ENCODE measurements at places on chromosomes 1 and 21.

GRCh38 chr1:19477284-19478249 lies 7.8 kb downstream of the CAPZB start:
- no peak for DNase-seq

DNA sequence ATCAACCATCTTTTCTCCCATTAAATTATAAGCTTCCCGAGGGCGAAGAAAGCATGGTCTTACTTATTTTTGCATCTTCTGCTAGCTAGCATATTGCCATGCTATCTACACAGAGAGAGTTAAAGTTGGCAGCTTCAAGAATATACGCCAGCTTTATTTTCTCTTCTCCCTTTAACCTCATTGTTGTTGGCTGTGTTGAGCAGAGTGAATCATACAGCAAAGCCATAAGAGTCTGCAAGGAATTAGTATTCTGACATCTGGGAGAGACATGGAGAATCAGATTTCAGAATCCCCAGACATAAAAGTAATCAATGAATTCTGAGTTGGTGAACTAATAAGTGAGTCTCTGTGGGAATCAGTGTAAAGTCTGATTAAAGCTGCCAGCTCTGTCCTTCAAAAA lies 649.6 kb upstream of the PTBP2 start:
- no peak for DNase-seq

- DNase-seq, result no peak
These were observed 65.6 kb upstream of the PLXNA2 start for GRCh38 chr1:208309771-208310170.

DNA sequence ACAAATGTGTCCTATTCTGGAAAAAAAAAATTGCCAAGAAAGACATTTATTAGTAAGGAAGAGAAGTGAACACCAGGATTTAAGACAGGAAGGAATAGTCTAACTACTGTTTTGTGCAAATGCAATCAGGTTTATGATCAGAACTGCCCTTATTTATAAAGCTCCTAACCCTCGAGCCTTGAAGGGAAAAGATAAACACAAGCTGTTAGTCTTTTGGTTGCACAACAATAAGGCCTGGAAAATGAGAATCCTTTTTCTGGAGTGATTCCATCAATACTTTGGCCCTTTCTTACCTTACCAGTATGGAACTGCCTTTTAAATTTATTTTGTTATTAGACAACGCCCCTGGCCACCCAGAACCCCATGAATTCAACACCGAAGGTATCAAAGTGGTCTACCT lies 52.9 kb downstream of the SNRPE start:
- no peak for DNase-seq

- no peak for DNase-seq
These were observed 65.9 kb upstream of the CCDC190 start for GRCh38 chr1:162926906-162927305.

GRCh38 chr21:39159342-39160063 lies 23.7 kb downstream of the PSMG1 start:
- DNase-seq, result no peak

DNA sequence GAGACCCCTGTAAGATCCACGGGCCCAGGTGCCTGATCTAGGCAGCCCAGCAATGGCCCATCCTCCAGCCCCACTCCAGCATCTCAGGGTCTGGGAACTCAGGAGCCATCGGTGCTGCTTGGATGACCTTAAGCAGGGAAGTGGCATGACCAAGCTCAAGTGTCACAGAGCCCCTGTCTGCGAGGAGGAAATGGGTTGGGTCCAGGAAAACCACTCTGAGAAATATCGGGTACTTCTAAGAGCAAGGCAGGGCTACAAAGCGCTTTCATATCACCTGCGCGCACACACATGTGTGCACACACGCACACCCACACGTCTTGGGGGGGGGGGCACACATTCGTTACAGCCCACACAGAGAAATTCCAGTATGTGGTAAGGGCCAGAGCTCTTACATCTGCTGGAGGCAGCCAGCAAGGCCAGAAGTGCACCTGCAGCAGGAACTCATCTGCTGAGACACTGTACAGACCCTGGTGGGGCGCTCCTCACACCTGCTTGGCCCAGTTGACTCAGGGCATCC lies 32.6 kb upstream of the SPOCD1 start:
- no peak for DNase-seq
